Activated CD8-positive, alpha-beta memory T cell treated with anti-CD3 and anti-CD28 coated beads for 1 hour (primary cell): ENCODE measurements at places on chromosomes 1 and 21.

GRCh38 chr21:42258150-42258884 is 39.4 kb downstream of the ABCG1 start:
- DNase-seq = peak; percentile 62

GRCh38 chr1:208533746-208534598 is 289.8 kb upstream of the PLXNA2 start:
- no peak for DNase-seq

GRCh38 chr1:70051926-70052325 is 153.5 kb downstream of the LRRC40 start:
- no peak for DNase-seq

GRCh38 chr1:62536865-62537264 is 60.5 kb upstream of the ANGPTL3 start:
- DNase-seq = no peak

DNA sequence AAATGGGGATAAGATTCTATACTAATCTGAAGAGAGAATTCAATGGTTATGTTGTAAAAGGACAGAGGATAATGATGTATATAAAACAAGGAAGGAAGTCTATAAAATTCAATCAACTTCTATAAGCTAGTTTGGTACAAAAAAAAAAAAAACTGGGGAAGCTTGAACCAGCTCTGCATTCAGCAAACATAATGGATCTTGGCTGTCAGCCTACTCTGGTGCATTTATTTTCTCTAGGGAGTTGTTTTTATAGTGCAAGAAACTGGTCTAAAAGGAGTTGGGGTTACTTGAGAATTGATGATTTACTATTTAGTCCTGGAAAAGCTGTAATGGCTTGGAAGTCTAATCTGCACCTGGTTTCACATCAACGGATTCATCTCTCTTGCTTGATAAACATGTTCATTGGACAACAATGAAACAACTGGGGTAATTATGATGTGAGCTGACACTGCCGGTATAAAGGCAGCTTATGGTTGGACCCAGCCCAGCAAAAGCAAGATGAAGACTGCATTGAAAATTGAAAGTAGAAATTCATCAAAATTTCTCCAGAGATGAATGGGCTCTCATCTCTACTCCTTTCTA is 199.4 kb upstream of the NRIP1 start:
- DNase-seq = no peak

GRCh38 chr21:41024746-41025254 is 143.2 kb upstream of the BACE2 start:
- DNase-seq = no peak

GRCh38 chr1:160410406-160411005 is 10.1 kb downstream of the VANGL2 start:
- DNase-seq = no peak

DNA sequence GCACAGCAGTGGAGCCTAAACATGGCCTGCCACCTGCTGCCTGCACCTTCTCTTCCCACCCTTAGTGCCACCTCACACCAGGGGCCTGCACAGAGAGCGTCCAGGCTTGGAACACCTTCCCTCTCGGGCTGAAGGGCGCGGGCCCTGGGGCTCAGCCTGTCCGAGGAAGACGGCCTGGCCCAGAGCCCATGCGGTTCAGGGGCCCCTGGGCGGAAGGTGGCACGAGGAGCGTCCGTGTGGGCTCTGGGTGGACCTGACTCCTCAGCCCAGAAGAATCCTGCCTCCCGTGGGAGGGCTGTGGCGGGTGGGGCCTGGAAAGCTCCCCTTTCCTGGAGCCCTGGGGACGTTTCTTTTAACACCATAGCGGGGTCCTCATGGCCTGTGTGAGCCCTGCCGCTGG is 19.4 kb downstream of the DFFB start:
- DNase-seq = no peak

GRCh38 chr1:104624538-104624937 is 874.8 kb downstream of the AMY1C start:
- DNase-seq = no peak

- DNase-seq = peak; percentile 28
Measured at GRCh38 chr1:46301808-46302640, 1.4 kb downstream of the LRRC41 start.

GRCh38 chr1:199163670-199164069 is 524.8 kb downstream of the PTPRC start:
- no peak for DNase-seq

DNA sequence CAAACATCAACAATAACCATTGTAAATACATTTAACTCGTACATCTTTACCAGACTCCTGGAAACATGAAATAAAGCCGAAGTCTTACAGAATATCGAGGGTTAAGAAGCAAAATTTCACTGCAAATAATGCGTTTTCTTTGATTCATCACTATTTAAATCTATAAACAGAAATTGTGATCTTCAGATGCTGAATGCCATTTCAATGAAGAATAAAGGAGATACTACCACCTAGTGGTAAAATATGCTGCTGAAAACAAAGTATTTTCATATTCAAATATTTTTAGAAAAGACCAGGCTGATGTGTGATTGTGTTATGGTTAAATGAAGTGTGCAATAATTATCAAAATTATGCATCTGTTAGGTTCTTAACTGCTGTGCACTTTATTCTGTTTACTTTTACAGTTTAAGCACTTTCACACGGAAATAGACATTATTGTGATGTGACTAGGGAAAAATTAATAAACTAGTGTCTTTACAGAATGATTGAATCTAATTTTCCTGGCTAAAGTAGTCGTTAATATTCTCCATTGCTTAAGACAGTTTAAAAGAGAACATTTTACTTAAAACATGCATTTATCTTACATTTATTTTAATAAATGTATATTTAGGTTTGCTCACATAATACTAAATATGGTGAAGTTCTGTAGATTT is 1093.1 kb downstream of the MRPL39 start:
- DNase-seq = no peak

DNA sequence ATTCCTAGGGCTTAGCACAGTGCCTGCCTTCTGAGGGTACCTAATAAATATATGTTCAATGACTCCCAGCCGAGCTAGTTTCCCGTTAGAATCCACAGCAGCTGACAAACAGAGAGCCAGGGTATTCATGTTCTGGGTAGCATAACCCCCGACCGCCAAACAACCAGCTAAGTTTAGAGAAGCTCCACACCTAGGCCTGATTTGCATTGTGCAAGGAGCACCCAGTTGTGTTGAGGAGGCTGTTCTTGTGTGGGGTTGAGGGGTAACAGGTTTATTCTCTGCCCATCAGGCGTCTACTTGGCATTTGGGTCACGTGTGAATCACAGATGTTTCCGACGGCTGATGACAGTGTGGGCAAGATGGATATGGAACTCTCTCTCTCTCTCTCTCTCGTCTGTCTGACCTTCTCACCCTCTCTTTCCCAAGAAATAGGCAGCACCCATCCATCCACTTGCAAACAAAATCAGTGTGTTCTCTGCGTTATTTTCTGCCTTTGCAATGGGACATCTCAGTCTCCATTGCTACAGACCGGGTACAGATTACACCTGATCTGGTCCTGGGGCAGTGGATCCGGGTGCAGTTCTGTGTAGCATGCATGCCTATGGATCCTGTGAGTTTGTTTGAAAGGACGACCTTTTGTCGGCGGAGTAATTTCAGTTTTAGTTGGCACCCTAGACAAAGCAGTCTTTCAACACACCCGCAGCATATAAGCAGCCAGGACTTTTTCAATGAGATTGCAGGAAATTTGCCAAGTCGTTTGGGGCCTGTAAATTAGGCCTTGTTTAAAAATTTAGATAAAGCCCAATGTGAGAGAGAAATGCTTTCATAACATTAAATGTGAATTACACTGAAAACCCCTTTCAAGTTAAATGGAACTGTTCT is 29.4 kb downstream of the KAZN start:
- no peak for DNase-seq

DNA sequence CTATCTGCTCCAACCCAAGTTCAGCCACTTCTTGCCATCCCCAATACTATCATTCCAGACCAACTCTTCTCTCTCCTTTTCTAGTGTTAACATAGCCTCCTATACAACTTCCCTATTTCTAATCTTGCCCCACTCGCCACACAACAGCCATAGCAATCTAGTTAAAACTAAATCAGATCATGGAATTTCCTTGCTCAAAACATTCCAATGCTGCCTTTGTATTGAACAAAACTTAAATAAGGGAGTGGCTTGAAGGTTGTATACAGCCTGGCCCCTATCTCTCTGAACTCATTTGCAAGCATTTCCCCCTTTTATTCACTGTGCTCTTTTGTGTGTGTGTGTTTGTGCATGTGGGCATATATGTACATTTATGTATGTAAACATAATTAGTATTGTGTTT is 118.1 kb upstream of the SGIP1 start:
- no peak for DNase-seq

DNA sequence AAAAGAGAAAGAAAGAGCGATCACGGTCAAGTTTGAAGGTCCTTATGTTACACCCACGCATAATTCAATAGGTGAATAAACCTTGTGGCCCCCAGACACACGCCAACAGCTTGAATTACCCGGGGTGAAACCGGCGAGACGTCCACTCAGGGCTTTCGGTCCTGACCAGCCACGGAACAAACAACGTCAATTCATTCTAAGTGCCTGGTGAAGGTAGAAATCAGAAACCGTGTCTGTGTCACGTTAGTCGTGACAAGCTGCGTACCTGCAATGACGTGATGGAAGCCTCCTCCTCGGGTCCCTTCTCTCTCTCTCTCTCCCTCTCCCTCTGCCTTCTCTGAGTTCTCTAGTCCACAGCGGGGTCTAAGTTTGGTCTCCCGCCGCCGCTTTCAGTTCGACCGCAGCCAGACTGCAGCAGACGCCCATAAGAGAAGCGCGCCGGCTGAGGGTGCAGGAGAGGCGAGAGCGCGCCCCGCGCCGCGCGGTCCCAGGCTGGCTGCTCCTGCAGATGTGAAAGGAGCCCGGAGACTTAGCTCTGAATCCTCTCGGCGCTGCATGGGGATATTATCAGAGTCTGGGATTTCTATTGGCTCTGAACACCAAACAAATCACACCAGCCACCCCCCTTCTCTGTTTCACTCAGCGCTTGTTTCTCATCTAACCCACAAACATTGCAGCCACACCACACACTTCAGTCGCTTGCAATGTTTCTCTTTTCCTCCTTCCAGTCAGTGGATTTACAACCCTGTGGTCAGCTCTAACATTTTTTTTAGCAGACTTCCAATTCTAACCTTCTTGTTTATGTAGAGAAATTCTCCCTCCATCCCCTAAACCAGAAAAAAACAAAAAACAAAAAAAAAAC is at the start of gene GREM2:
GREM2 (minus strand) TSS at position 537 of the 862 bp plus-strand sequence. CDS start 118,680 bp downstream, outside the sequence.
- DNase-seq = no peak

- DNase-seq = no peak
Measured at GRCh38 chr21:21458124-21458631, 460.0 kb downstream of the NCAM2 start.

- DNase-seq = no peak
Measured at GRCh38 chr1:162232034-162232711, 144.5 kb downstream of the SPATA46 start.

DNA sequence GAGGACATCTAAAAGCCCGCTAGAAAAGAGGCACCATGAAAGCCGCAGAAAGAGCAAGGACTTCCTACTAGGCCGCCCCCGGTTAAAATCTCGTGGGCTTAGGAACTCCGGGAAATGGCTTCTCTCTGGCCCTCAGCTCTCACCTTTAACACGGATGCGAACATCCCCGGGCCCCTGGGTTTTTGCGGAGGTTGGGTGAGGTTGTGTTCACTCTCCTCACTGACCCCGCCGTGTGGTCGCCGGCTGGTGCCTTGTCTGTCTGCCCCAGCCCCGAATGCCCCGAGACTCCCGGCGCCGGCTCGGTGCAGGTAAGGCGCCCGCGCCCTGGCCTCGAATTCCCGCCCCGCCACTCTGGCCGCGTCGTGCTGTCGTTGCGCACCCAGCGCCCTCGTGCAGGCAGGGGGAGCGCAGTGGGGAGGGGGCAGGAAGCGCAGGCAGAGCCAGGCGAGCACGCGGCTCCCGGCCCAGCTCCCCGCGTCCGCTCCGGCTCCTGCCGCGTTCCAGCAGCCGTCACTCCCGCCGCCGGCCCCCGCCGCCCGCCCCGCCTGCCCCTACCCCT is at the start of gene SHISAL2A:
SHISAL2A (plus strand) TSS at position 437 of the 559 bp plus-strand sequence. CDS start 326 bp downstream, outside the sequence.
- DNase-seq = peak; percentile 45

GRCh38 chr1:153532181-153532580 is 3.6 kb downstream of the S100A6 start:
- no peak for DNase-seq

DNA sequence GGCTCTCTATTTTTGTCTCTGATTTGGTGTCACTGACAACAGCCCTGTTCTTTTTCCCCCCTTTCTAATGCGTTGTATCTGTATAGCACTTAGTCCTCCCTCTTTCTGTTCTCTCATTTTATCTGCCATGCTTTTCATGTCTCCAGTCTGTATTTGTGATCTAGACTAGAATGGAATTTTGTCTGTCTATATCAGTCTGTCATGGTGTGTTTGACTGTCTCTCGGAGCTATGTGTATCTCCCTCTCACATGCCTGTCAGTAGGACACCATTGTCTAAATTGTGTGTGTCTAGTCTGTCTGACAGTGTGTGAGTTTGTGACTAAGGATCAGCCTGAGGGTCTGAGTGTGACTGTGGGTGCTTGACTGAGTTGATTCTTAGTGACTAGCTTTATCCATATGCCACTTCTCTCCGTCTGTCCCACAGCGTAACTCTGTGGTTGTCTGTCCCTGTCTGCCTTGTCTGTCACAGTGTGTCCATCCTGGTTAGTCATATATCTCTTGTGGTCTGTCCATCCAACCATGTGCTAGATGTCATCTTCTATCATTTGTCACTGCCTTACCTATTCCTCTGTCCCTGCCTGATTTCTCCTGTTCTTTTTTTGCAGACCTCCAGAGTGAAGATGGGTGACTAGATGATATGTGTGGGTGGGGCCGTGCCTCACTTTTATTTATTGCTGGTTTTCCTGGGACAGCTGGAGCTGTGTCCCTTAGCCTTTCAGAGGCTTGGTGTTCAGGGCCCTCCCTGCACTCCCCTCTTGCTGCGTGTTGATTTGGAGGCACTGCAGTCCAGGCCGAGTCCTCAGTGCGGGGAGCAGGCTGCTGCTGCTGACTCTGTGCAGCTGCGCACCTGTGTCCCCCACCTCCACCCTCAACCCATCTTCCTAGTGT is 1.4 kb upstream of the B4GALT2 start:
- DNase-seq = no peak

DNA sequence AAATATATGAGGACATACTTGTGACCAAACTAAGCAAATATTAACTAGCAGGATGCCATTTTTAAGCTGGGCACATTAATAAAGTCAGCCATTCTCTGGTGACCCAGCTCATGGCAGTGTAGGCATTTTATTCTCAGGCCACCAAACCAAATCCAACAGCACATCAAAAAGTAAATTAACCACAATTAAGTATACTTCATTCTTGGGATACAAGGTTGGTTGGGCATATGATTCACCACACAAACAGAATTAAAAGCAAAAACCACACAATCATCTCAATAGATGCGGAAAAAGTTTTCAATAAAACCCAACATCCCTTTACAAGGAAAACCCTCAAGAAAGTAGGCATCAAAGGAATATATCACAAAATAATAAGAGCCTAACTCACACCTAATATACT is 101.3 kb downstream of the FAF1 start:
- no peak for DNase-seq
